IMR-90 (cell line): ENCODE measurements at places on chromosomes 3 and 15.

DNA sequence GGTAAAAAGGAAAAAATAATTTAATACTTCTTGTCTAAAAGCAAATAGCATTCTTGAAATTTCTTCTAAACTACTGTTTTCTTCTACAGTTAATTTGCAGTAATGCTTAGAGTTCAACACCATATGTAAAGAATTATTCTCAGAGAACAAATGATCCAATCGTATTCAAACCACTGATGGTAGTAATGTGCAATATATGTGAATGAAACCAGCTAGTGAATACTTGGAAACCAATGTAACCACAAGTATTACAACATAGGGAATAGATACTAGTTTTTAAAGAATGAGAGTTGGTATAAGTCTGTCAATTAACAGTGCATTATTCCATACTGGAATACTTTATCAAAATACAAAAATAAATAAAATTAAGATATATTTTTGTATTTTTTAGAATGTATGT, 850.0 kb downstream of the DIPK2A start:
- peak; percentile 1 for DNase-seq

DNA sequence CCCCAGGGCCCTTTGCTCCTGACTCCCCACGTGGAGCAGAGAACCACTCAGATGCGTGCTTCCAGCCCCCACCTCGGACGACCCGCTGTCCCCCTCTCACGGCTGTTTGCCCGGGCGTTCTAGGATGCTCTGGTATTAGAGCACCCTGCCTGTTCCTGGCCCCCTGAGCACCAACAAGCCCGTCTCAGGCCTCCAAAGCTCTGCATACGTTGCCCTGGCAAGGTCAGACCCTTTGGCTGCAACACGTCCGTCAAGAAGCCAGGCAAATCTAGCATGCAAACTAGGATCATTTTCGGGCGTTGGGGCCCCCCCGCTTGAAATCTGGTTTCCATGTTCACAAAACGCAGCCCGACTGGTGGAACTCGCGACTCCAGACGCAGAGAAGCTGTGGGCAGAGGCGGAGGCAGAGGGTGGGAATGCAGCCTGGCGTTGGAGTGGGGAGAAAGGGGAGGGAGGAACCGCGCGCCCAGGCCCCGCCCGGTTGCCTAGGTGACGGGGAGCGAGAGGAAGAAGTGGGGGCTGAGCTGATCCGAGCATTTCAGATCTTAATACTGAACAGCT, 86.2 kb upstream of the PIAS1 start:
- DNase-seq: peak; percentile 47

DNA sequence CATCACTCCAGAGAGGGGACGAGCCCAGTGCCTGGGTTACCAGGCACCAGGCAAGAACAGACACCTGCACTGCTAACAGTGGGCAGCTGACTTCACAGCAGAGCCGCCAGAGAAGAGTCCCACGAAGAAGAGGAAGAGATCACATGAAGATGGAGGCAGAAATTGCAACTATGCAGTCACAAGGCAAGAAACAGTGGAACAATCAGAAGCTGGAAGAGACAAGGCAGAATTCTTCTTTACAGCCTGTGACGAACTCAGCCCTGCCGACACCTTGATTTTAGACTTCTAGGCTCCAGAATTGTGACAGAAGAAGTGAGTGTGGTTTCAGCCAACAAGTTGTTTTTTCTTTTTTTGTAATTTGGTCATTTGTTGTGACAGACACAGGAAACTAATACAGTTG, 59.2 kb downstream of the IL12A start:
- no peak for DNase-seq

GRCh38 chr3:20039765-20040547, at the start of gene KAT2B:
KAT2B (plus strand) TSS chr3:20040446; CDS start chr3:20040478, 32 bp downstream.
- DNase-seq: peak; percentile 26

DNA sequence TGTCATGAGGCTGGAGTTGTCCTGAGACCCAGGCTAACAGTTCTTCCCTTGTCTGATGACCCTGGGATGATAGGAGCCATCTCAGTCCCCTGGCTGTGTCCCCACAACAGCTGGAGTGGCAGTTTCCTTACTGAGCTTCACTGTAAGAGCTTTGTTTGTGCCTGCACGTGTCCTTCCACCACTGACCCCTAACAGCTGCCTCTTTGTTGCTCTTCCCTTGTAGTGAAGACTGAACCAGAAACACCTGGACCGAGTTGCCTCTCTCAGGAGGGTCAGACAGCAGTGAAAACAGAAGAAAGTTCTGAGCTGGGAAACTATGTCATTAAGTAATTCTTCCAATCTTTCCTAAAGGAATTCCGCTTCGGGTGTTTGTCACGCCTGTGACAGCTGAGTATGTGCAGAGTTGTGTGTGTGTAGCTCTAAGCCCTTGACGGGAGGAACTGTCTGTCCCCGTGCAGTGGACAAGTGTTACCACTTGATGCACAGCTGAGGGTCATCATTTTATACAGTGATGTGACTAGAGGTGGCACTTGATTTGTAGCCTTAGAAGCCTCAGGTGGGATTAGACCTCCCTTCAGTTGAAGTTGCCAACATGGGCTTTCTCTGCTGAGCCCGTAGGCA, 25.0 kb downstream of the MAP6D1 start:
- no peak for DNase-seq

- DNase-seq: no peak
Measured at GRCh38 chr15:58604455-58604923, 145.0 kb downstream of the ADAM10 start.

DNA sequence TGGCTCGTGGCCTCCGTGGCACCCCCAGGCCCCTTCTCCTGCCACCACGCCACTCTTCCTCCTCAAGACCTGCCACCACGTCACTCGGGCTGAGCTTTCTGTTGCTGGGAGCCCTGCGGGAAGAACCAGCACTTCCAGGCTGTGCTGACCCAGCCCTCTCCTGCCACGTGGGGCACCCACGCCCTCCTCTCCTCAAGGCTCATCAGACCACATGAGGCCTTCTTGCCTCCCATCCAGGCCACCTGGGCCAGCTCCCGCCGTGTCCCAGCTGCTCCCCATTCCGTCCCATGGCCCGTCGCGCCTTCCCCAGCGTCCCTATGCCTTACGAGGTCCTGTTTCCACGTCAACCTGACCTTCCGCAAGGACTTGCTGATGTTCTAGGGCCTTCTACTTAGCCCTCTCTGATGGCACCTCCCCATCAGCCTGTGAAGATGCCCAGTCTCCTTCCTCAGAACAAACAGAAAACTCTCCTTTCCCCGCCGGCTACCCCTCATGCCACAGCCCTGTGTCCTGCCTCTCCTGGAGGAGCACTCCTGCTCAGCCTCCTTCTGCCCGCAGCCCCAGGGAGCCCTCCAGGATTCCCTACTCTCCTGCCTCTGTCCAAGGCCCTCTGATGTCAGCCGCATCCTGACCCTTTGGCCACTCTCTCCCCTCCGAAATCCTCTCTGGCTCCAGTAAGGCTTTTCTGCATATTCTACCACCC, 71.1 kb upstream of the BLM start:
- no peak for DNase-seq

DNA sequence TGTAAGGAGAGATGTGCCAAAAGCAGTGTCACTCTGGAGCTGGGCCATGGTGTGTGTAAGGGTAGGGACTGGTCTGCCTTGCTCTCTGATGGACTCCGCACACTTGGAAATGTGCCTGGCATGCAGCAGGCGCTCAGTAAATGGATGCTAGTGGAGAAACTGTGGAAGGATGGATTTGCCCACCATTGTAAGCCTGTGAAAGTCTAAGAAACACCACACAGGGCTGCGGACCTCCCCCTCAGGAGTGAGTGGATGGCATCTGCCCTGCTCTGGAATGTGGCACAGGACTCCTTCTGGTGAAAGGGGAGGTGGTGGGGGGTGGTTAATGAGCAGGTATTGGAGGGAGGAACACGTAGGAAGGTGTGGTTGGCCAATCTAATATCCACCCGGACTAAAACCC, 62.2 kb upstream of the ACAN start:
- no peak for DNase-seq
